Upper lobe of left lung (tissue), 6 donors: ENCODE measurements at places on chromosomes 5 and 9. TPM values are rescaled to one million over a fixed set of nuclear protein-coding genes. Genes with fewer than 3 reads are reported as not detected.

GRCh38 chr5:172683645-172684471 lies 42.8 kb downstream of the NEURL1B start:
- peaks cover 17% of the 10 kb centered on the region for H3K4me1 ChIP-seq
- no peak overlapping the region for H3K27ac ChIP-seq
- no peak for DNase-seq

- no peak overlapping the region for H3K4me3 ChIP-seq
- no peak overlapping the region for H3K27ac ChIP-seq
- H3K36me3 ChIP-seq, result peaks cover 97% of the 10 kb centered on the region
- H3K4me1 ChIP-seq, result peaks cover 14% of the 10 kb centered on the region
- H3K27me3 ChIP-seq, result no peaks in the 10 kb centered on the region
- DNase-seq, result no peak
Measured at GRCh38 chr5:150017226-150018005, 16.9 kb downstream of the HMGXB3 start.

The RUFY1 gene
- 42.3 TPM for total RNA-seq

The EPB41L4B gene
- 8.3 TPM for total RNA-seq

DNA sequence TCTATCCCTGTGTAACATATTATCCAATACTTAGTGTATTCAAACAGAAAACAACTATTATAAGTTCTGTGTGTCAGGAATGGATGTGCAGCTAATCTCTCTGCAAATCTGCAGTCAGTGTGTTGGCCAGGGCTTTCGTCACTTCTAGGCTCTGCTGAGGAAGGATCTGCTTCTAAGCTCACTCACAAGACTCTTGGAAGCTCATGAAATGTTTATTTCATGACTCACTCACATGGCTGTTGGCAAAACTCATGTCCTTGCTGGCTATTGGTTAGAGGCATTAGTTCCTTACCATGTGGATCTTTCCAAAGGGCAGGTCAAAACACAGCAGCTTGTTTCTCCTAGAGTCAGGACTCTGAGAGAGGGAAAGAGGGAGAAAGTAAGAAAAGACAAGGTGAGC lies 367.4 kb upstream of the SMARCA2 start:
- no peak for DNase-seq
- H3K36me3 ChIP-seq, result no peaks in the 10 kb centered on the region
- H3K27me3 ChIP-seq, result no peaks in the 10 kb centered on the region
- no peak overlapping the region for H3K4me3 ChIP-seq

The STPG3 gene
- not detected for total RNA-seq

- no peaks in the 10 kb centered on the region for H3K27me3 ChIP-seq
- no peak overlapping the region for H3K4me3 ChIP-seq
- H3K36me3 ChIP-seq, result no peaks in the 10 kb centered on the region
- no peak for DNase-seq
- H3K4me1 ChIP-seq, result no peaks in the 10 kb centered on the region
- no peak overlapping the region for H3K27ac ChIP-seq
Measured at GRCh38 chr9:25078202-25078601, 532.5 kb upstream of the IZUMO3 start.

DNA sequence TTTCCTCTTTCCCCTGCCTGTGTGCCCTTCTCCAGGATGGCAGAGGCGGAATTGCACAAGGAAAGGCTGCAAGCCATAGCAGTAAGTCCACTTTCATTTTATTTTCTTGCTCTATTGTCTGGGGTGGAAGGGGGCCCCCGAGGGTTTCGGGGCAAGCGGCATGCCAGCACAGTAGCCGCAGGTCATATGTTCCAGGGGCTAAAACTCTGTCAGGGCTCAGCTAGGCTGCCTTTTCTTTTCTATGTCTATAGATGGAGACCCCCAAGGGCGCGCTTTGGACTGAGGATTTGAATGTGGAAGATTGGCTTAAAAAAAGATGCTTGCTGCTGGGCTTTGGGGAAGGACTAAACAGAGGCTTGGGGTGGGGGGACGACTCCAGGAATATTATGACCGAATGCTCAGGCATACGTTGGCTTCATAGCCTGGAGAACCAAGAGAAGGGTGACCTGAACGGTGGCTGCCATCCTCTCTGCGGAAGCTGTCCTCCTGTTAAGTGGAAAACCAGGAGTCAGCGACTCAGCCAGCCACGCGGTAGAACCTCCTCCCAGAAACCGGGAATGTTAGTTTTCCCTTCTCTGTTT lies 545 bp downstream of the PALM2AKAP2 start:
- DNase-seq, result no peak
- peak overlapping the region; percentile 51 for H3K4me3 ChIP-seq

The AIF1L gene
- 11.5 TPM for total RNA-seq

DNA sequence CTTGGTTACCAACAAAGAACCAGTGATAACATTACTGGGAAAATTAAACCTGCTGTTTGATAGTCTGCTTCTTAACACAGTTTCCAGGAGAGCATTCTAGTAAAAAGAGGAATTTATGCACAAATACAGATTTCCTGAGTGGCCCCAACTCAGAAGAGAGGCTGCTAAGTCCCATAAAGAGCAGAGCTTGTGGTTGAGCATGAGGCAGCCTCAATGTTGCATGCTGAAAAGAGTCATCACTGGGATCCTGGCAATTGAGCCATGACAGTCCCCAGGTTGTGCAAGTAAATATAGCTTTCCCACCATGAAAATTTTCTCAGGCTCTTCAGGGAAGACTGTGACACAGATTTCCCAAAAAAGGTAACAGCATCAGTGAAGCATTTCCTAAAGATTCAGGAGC lies 47.5 kb upstream of the ADRB2 start:
- H3K27me3 ChIP-seq, result no peaks in the 10 kb centered on the region
- no peak overlapping the region for H3K27ac ChIP-seq
- no peak overlapping the region for H3K4me3 ChIP-seq
- no peak for DNase-seq

The ZNF608 gene
- total RNA-seq, result 35.1 TPM

The CA9 gene
- total RNA-seq, result not detected

DNA sequence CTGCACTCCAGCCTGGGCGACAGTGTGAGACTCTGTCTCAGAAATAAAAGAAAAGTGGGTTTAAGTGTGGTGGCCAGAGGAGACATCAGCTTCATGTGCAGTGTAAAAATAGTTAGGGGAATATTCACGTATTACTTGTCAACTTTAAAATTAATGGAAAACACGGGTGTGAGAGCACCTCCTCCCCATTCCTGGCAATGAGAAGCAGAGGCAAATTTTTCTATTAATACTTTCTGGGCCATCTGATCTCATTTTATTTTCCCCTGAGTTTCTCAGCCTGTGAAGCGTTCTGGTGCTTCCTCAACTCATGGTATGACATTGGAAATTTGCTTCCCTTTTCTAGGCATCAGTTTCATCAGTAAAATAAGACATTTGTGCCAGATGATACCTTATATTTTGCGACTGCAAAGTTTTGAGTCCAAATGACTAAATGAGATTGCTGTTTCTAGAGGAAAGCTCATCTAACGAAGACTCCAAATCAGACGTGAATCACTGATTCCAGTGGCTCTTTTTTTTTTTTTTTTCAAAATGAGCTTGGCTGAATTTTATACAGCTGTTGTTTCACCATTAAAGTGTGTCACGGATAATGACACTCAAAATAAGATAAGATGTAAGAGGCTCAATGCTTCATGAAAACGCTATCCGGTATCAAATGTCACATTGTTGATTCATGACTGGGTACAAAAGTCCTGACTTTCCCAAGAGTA lies 104.6 kb downstream of the MSX2 start:
- H3K4me3 ChIP-seq, result no peak overlapping the region
- no peaks in the 10 kb centered on the region for H3K36me3 ChIP-seq
- no peak overlapping the region for H3K27ac ChIP-seq
- H3K4me1 ChIP-seq, result no peaks in the 10 kb centered on the region
- H3K27me3 ChIP-seq, result no peaks in the 10 kb centered on the region

The GABRA6 gene
- total RNA-seq, result not detected

The CACNA1B gene
- total RNA-seq, result 0.15 TPM

GRCh38 chr9:125948887-125949596 lies 201.9 kb downstream of the PBX3 start:
- no peaks in the 10 kb centered on the region for H3K36me3 ChIP-seq
- no peak overlapping the region for H3K27ac ChIP-seq
- DNase-seq, result no peak
- no peak overlapping the region for H3K4me3 ChIP-seq
- H3K27me3 ChIP-seq, result no peaks in the 10 kb centered on the region

- no peaks in the 10 kb centered on the region for H3K4me1 ChIP-seq
- no peak overlapping the region for H3K4me3 ChIP-seq
- no peaks in the 10 kb centered on the region for H3K36me3 ChIP-seq
- H3K27ac ChIP-seq, result no peak overlapping the region
- peak; percentile 43 for DNase-seq
Measured at GRCh38 chr9:36855448-36856315, 178.4 kb downstream of the PAX5 start.

DNA sequence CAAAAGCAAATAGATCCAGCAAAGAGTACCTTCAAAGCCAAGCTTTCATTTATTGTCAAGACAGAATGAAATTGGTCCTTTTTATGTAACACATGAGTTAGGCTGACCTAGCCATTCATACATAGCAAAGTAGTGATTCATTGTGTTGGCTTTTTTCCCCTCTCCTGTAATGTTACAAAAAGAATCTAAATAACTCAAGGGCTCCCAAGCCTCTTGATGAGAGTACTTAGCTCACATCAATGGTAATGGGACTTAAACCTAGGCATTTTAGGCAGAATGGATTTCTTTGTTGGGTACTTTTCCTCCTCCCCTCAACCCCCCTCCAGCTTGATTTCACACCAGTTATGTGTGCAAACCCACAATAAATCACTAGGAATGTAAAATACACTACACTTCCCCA lies 123.7 kb downstream of the EBF1 start:
- no peak for DNase-seq
- no peak overlapping the region for H3K4me3 ChIP-seq
- no peaks in the 10 kb centered on the region for H3K4me1 ChIP-seq
- H3K36me3 ChIP-seq, result no peaks in the 10 kb centered on the region
- H3K27ac ChIP-seq, result no peak overlapping the region
- no peaks in the 10 kb centered on the region for H3K27me3 ChIP-seq

The PCDHGA6 gene
- 4.1 TPM for total RNA-seq

The DMRT3 gene
- not detected for total RNA-seq

The IFNA6 gene
- not detected for total RNA-seq

- no peaks in the 10 kb centered on the region for H3K4me1 ChIP-seq
- H3K4me3 ChIP-seq, result no peak overlapping the region
- DNase-seq, result no peak
- H3K36me3 ChIP-seq, result no peaks in the 10 kb centered on the region
- H3K27me3 ChIP-seq, result no peaks in the 10 kb centered on the region
Measured at GRCh38 chr9:124652203-124652602, 118.9 kb downstream of the NR6A1 start.

GRCh38 chr5:16713386-16713928 lies 96.7 kb upstream of the RETREG1 start:
- H3K36me3 ChIP-seq, result peaks cover 26% of the 10 kb centered on the region
- no peak overlapping the region for H3K27ac ChIP-seq
- H3K4me1 ChIP-seq, result no peaks in the 10 kb centered on the region
- no peak overlapping the region for H3K4me3 ChIP-seq

GRCh38 chr5:111255169-111255568 lies 31.0 kb downstream of the CAMK4 start:
- no peaks in the 10 kb centered on the region for H3K27me3 ChIP-seq
- no peak overlapping the region for H3K4me3 ChIP-seq
- no peaks in the 10 kb centered on the region for H3K36me3 ChIP-seq
- DNase-seq, result no peak
- H3K27ac ChIP-seq, result no peak overlapping the region

DNA sequence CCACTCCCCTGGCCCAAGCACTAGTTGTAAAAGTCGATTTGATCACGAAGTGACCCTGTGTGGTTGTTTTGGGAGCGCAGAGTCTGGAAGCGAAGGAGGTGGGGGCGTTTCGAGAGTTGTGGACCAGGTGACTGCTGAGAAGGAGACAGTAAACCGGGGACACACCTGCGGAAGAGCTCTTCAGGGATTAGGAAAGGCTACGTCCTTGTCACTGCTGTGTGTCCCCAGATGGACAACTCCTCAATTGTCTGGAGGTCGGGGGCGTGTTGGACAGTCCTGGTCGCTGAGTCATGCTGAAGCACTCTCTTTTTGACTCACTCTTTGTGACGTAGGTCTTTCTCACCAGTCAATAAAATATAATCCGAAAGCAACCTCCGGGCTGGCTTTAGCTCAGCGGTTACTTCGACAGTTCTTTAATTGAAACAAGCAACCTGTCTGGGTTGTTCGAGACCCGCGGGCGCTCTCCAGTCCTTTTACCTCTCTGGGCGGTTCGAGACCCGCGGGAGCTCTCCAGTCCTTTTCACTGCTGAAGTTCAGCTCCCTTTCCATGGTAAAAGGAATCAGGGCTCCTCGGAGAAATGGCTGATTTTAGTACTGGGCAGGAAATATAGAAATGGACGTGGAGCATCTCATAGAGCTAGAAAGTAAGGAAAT lies 10.8 kb downstream of the ZMAT2 start:
- H3K4me1 ChIP-seq, result no peaks in the 10 kb centered on the region
- DNase-seq, result peak; percentile 92
- H3K27me3 ChIP-seq, result no peaks in the 10 kb centered on the region
- H3K27ac ChIP-seq, result peak overlapping the region; percentile 87
- peaks cover 18% of the 10 kb centered on the region for H3K36me3 ChIP-seq
